ENCODE measurements at places on chromosomes 12 and 14.

DNA sequence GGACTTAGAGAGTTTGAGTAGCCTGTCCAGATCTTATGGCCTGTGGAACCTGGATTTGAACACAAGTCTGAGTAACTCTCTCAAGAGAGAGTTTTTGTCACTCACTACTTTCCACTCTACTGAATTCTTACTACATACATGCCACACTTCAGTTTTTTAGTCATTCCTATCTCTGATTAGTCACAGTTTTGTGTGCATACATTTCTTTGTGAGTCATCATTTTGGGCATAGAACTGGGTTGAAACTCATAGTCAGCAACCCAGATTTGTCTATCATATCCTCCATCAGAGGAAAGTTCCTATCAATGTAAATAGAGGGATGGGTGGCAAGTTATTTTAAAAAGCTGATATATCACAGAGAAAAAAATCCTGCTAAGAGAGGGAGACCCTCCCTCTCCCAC, 42.9 kb downstream of the FLRT2 start:
- DNase-seq = no peak

GRCh38 chr14:53842938-53843337, 113.7 kb downstream of the BMP4 start:
- no peak for DNase-seq

- peak; percentile 5 for DNase-seq
Measured at GRCh38 chr14:96502621-96503305, 581 bp downstream of the PAPOLA start.

DNA sequence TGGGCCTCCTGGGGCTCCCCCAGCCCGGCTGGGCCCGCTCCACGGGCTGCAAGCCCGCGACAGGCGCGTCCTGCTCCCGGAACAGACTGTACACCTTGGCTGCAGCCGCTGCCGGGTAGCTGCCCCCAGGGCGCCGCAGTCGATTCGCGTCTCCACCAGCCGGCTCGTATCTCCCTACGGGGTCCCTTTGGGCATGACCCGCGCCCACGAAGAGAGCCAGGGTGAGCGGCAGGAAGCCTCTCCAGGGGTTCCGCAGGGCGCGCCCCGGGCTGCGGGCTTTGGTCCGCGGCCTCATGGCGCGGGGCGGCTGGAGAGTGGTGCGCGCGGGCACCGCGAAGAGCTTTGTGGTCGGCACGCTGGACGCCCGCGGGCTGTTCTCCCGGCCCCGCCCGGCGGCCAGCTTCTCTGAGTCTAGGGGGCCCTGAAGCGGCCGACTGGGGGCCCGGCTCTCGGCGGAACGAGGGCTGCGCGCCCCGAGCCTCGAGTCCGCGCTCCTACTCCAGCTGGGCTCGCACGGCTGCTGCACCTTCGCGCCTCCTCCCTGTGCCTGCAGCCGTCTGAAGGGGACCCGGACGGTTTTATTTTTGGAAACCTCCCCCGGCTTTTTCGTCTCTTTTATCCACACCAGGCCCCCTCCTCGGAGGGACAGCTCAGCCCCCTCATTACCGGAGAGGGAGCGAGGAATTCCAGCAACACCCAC, at the start of gene LTBP2:
Gene LTBP2 (minus strand): TSS at position 588 of the 700 bp plus-strand sequence. CDS start 293 bp downstream, at position 295.
- no peak for DNase-seq

DNA sequence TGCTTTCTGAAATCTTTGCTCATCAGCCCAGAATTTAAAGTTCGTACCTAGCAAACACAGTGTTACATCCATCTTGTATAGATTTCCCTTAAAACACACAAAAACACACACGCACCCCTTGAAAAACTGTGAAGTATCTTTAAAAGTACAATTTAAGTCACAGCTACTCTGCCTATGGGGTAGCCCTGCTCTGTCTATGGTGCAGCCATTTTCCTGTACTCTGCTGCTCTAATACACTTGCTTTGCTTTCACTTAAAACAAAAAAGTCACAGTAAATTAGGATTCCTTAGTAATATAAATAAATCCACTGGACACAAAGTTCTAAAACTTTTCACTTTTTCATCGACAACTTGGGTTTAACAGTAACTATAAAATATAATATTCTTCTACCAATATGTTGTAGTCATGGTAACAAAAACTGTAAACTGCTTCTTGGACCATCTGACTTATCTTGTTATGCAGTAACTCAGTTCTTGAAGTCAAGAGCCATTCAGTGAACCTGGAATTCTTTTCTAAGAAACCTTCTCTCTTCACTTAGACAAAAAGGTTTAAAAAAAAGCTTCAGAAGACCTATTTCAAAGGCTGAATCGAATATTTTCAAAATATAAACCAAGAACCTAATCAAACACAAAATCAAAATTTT, 63.5 kb downstream of the MED13L start:
- no peak for DNase-seq

DNA sequence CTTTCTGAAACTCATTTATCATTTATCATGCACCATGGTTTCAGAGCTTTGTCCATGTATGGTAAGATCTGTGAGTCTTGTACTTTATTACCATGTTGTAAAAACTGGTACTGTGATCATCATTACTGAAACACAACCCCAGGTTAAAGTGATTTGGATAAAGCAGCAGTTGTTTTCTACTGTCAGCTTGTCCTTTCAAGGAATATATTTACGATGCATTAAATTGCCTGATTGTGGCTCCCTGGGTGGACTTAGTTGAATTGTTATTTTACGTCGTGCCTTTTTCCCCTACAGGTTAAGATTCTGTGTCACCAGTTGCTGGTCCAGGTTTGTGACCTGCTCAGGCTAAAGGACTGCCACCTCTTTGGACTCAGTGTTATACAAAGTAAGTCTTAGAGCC, 46.1 kb downstream of the FRMD6 start:
- DNase-seq = no peak

GRCh38 chr14:87874676-87875075, 118.3 kb downstream of the GALC start:
- no peak for DNase-seq

GRCh38 chr14:55071870-55072640, 20.6 kb downstream of the MAPK1IP1L start:
- DNase-seq = no peak

DNA sequence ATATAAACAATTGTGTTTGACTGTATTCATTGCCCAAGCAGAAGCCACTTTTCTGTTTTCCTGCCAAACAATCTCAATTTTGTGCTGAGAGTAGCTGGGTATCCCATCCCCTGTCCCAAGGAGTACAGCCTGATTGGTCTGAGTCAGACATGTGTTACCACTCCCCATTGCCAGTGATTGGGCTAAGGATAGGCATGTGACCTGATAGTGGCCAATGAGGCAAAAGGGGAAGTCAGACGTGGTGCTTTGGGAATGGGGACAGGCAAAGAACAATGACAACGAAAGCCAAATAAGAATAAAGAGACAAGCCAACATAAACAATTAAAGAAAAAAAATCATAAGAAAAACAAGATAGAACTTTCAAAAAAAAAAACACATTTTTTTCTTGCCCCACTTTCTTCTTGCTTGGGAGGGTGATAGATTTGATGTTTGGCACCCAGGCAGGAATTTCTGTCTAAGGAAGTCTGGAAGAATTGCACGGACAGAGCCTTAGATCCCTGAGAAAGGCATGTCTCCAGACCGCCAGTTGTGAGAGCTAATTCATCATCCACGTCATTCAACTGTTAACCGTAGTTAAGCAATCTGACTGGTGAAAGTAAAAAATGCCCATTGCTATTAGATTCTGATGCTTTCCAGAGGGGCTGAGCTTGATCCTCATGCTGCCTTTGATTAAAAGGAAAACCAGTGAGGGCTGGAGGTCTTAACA, 626.6 kb upstream of the TMEM132C start:
- DNase-seq = no peak

GRCh38 chr12:55850893-55851292, 8.2 kb upstream of the MMP19 start:
- no peak for DNase-seq

DNA sequence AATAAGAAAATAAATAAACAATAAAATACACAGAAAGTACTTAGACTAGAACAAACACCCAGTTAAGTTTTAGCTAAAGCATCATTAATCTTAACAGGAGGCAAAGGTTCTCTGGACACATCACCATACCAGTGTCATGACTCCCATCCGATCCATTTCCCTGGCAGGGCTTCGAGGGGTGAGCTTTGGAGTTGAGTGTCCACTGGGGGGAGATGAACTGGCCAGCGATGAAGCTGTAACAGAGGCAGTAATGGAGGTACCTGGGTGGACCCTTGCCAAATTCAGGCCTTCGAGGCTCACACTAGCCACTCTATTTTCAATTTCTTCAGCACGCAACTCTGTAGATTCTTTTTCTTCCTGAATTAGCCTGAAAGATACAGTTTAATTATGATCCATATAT, 269.5 kb downstream of the ACSS3 start:
- DNase-seq = no peak
